ENCODE measurements at places on chromosomes 5 and 9.

- no peak for DNase-seq
Measured at GRCh38 chr5:69188811-69189161, 597 bp upstream of the CENPH start.

GRCh38 chr9:29339387-29339786 is 1766.1 kb upstream of the C9orf72 start:
- DNase-seq: no peak

DNA sequence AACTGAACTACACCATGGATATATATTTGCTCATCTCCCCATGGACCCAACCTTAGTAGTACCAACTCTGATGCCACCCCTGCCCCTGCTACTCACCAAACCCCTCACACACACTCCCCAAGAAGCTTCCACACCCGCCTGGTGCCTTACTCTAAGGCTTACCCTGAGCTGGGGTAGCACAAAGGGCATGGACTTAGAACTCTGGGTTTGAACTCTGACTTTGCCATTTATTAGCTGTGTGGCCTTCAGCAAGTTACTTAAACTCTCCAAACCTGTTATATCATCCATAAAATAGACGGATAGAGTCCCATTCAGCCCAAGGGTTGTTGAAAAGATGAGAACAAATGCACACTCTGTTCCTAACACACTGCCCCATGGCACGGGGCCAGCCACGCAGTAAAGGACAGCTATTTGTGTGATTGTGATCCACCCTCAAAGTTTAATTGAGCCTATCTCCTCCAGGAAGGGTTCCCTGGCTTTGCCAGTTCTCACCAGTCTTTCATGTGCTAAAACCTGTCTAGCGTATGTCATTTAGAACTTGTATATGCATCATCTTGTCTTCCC is 111.0 kb downstream of the KLHL3 start:
- no peak for DNase-seq

DNA sequence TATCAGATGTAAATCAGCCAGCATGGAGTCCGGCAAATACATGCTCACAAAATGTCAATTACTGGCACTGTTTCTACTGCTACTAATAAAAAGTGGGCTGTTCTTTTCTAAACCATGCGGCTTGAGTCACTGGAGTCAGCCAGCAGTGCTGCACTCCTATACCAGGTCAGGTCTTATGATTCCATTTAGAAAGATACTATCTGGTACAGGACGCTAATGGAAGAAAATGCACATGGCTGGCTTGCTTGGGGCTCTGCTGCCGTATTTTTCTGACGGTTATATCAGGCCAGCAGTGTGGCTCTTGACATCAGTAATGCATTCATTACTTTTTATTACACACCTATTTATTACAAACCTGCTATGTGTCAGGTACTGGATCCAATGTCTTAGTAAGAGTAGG is 74.3 kb downstream of the NDFIP1 start:
- peak; percentile 80 for DNase-seq

GRCh38 chr9:75599126-75599525 is 291.3 kb upstream of the PCSK5 start:
- no peak for DNase-seq

DNA sequence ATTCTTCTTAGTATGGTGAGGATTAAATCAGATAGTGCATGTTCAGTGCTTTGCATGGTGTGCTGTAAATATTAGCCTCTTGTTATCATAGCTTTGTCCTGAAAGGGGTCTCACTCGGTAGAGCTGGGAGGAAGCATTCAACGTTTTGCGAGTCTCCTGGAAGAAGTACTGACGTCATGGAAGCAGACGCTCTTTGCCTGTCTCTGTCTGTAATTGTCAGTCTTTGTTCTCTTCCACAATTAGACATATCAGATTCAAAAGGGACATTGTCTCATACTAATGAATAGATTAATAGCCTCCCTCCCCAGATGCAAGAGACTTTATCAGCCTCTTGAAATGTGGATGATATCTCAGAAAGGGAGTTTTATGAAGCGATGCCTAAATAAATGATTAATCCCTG is 91.8 kb upstream of the CXCL14 start:
- DNase-seq: no peak

DNA sequence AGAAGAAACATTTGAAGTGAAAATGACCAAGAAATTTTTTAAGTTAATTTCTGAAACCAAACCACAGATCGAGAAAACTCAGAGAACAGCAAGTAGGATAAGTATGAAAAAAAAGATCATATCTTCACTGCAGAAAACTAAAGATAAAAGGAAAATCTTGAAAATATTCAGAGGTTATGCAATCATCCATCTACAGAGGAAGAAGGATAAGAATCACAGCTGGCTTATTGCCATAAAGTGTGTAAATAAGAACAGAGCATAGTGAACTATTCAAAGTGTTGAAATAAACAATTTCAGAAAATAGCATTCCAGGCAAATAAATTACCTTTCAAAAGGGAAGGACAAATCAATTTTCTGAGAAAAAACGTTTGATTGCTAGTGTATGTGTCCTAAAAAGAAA is 1191.7 kb upstream of the CDH6 start:
- DNase-seq: no peak

DNA sequence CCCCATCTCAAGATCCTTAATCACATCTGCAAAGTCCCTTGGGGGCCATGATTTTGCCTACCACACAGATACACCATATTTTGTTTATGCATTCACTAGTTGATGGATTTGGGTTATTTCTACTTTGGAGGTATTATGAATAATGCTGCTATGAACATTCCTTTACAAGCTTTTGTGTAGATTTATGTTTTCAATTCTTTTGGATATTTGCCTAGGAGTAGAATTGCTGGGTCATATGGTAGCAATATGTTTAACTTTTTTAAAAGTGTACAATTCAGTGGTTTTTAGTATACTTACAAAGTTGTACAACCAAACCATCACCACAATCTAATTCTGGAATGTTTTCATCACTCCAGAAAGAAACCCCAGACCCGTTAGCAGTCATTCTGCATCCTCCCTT is 7.8 kb upstream of the ANP32B start:
- no peak for DNase-seq

GRCh38 chr9:108496846-108497245 is 358.9 kb downstream of the ACTL7B start:
- DNase-seq: no peak

DNA sequence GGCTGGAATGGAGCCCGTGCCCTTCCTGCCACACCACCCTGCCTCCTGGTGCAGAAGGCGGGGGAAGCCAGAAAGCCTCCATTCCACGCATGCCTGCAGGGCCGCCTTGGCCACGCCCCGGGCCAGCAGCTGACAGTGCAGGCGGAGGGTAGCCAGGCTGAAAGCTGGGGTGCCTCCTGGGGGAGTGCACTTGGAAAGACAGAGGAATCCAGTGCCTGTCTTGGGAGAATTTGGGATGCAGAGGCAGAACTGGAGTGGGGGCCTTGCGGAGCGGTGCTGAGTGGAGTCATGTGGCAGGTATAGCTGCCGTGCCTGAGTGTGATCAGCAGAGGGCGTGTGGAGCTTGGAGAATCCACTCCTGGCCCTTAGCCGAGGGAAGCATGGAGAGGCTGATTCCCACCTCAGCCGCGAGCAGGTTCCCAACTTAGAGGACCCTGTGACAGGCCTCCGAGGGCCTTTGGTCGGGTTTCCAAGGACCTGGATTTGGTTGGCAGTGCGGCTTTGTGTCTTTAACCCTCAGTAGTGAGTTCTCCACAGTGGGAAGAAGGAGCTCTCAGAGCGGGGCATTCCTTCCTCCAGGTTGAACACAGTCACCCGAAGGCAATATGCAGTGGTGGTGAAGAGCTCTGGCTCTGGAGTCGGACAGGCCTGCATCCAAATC is 9.1 kb upstream of the URM1 start:
- peak; percentile 92 for DNase-seq

GRCh38 chr9:880725-881124 is 39.2 kb downstream of the DMRT1 start:
- no peak for DNase-seq

- DNase-seq: no peak
Measured at GRCh38 chr5:80302636-80303035, 17.2 kb upstream of the SPZ1 start.

- DNase-seq: no peak
Measured at GRCh38 chr9:128911529-128912035, 9.2 kb upstream of the PHYHD1 start.

- no peak for DNase-seq
Measured at GRCh38 chr5:142390334-142390733, 65.5 kb upstream of the SPRY4 start.

DNA sequence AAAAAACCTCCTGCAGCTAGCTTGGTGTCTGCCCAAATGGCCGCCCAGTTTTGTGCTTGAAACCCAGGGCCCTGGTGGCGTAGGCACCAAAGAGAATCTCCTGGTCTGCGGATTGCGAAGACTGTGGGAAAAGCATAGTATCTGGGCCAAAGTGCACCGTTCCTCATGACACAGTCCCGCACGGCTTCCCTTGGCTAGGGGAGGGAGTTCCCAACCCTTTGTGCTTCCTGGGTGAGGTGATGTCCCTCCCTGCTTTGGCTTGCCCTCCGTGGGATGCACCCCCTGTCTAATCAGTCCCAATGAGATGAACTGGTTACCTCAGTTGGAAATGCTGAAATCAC is 83.0 kb upstream of the JAK2 start:
- no peak for DNase-seq

GRCh38 chr5:162497455-162497854 is 429.9 kb downstream of the GABRG2 start:
- no peak for DNase-seq

DNA sequence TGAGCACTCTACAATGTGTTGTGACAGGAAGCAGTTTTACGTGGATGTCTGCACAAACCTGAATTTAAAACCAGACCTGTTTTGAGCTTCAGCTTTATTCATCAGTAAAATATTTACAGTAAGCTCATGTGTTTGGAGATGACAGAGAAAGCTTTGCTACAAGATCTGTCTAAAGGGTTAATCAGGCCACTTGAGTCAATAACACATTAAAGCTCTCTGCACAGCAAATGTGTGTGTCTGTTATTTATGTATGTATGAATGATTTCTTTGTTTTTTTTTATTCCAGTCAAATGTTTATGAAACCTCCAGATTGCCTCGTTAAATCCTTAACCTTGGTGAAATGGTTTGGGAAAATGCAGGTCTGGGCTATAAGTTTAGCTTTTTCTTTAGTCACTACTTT is 77.3 kb upstream of the SREK1 start:
- no peak for DNase-seq

DNA sequence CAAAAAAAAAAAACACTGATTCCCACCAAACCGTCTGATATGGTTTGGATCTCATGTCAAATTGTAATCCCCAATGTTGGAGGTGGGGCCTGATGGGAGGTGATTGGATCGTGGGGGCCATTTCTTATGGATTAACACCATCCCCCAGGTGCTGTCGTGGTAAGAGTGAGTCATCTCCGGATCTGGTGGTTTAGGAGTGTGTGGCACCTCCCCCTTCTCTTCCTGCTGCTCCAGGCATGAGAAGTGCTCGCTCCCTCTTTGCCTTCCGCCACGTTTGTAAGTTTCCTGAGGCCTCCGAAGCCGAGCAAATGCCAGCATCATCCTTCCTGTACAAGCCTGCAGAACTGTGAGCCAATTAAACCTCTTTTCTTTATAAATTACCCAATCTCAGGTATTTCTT is 45.2 kb downstream of the HSD17B3 start:
- no peak for DNase-seq

- DNase-seq: no peak
Measured at GRCh38 chr5:161058781-161059180, 206.8 kb upstream of the ATP10B start.

DNA sequence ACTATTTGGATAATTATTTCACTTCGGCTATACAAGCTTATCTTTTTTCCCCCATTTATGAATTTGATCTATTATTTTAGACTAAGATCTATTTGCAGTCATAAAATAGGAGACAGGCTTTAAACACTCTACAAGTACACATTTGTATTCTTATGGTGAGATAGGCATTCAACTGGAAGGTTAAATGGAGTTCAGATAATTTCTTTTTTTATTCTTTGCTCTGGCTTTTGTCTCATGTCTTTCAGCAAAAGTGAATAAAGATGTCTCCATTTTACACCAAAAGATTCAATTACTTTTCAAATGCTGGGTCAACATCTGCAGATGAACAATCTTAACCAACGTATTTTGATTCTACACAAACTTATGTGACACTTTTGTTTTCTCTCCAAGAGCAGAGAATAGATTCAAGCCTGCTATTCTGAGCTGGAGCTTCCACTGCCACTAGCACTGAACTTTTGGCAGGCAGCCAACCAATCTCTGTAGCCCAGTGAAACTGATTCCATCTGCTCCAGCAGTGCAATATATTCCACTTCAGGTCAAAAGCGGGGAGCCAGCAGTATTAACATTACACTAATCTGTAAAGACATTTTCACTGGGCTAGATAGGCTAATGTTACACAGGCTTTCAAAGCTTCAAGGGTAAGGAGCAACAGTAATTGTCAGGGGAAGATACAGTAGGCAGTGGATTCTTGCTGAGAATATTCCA is 452.0 kb upstream of the ZNF608 start:
- DNase-seq: peak; percentile 56

- DNase-seq: peak; percentile 94
Measured at GRCh38 chr5:159100025-159100781, 487 bp upstream of the EBF1 start.

DNA sequence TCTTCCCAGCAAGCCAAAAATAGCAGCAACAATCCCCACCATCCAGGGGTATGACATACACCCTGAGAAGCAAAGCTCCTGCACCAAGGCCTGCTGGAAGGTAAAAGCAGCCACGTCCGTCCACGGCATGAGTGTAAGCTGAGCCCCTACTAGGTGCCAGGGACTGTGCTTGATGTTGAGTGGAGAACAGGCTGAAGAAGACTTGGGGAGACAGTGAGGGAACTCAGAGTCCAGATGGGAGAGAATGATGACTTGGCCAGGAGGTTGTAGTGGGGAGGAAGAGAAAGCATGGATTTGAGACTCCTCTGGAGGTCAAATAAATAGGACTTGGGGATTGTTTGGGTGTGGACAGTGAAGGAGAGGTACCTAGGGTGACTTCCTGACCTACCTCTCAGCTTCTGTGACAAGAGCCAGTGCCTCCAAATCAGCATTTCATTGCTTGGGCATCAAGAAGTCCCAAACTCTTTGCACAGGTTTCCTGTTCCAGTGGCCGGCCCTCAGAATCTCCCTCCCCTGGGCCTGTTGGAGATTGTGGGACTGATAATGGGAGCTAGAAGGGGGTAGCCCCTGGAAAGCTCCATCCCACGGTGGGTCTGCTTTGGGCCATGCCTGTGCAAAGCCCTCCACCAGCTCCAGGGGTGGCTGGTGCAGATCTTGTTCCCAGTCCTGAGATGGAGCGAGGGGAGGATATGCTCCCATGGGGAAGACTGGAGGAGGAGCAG is 58.3 kb upstream of the ADAMTS2 start:
- no peak for DNase-seq

GRCh38 chr9:18020121-18020745 is 441.4 kb downstream of the SH3GL2 start:
- DNase-seq: no peak

GRCh38 chr5:180142824-180143610 is 66.0 kb downstream of the RASGEF1C start:
- DNase-seq: no peak

All from SK-N-SH (cell line).